CD4-positive, alpha-beta T cell treated with Interleukin-6 for 4 hours (primary cell): ENCODE measurements at places on chromosomes 7 and 10.

GRCh38 chr10:125023255-125023654, 81.3 kb downstream of the ZRANB1 start:
- DNase-seq: no peak

GRCh38 chr7:41582116-41582515, 120.8 kb downstream of the INHBA start:
- DNase-seq: no peak

GRCh38 chr7:78279032-78279431, 480.5 kb downstream of the PHTF2 start:
- no peak for DNase-seq

DNA sequence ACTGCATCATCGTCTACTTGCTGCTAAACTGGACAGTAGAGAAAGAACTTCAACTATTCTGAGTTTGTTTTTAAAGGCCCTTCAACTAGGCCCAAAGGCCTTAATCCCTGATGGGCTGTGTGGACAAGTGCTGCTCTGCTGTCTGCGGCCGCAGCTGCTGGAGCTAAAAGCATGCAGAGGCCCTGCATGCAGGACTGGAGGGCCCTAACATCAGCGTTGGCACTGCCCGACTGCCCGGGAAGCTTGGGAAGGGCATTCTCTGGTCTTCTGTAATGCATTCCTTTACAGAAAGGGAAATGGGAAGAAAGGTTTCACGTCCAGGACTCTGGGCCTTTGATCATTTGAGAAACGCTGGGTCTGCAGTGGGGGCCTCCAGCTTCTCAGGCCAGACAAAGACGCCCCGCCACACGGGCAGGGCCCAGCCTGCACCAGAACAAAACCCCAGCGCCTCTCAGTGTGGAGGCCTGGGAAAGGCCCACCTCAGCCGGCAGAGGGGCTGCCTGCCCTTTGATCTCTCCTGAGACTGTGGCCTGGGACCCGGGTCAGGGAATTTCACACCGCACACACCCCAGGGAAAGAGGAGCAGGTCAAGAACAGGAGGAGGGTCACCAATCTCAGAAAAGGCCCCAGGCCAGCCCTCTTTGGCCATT, 229.3 kb downstream of the DNAJB6 start:
- DNase-seq: no peak

GRCh38 chr10:130751106-130751840, 560.2 kb downstream of the TCERG1L start:
- DNase-seq: no peak

GRCh38 chr7:92732316-92733036, 103.9 kb downstream of the CDK6 start:
- no peak for DNase-seq

GRCh38 chr10:83037653-83038052, 1101.7 kb upstream of the GHITM start:
- DNase-seq: no peak

DNA sequence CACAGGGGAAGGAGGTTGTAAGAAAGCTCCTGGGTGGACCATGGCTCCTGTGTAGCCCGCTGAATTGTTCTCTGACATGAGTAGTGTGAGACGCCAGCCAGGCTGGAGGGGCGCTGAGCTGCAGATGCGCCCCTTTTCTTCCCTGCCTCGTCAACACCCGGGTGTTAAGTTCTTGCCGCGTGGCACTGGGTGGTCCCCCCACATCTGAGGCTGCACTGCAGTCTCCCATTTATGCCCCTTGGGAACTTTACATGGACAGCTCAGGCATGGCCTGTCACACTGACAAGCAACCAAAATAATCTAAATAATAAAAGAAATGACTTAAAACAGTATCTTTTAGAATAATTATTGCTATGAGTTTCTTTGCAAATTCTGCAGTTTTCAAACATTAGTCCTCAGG, 34.6 kb upstream of the HSPA12A start:
- no peak for DNase-seq

DNA sequence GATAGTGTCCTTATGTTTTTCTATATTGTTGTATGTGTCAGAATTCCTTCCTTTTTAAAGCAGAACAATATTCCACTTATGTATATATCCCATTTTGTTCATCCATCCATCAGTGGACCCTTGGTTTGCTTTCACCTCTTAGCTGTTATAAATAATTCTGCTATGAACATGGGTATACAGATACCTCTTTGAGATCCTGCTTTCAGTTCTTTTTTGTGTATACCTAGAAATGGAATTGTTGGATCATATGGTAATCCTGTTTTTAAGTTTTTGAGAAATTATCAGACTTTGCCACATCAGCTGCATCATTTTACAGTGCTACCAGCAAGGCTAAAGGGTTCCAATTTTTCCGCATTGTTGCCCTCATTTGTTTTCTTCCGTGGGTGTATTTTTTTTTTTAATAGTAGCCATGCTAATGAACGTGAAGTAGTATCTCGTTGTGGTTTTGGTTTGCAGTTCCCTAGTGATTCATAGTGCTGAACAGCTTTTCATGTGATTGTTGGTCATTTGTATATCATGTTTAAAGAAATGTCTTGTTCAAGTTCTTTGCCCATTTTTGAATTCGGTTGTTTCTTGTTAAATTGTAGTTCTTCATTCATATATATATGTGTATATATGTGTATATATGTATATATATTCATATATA, 87.8 kb downstream of the LCOR start:
- no peak for DNase-seq

DNA sequence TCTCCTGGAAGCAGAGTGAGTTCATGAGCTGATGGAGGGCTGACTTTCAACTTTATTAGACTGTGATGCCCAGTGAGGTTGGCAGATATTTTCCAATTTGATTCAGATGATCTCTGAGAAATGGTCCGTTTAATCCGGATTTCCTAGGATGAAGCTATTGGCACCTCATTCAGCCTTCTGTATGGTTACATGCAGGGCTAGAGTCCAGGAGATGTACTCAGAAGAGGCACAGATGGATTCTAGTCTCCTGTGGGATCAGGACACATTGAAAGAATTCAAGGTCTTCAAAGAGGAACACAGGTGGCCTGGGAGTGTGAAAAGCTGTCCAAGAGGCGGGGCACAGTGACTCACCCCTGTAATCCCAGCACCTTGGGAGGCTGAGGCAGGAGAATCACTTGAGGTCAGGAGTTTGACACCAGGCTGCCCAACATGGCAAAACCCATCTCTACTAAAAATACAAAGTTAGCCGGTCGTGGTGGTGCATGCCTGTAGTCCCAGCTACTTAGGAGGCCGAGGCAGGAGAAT, 23.0 kb upstream of the RHEB start:
- DNase-seq: no peak

DNA sequence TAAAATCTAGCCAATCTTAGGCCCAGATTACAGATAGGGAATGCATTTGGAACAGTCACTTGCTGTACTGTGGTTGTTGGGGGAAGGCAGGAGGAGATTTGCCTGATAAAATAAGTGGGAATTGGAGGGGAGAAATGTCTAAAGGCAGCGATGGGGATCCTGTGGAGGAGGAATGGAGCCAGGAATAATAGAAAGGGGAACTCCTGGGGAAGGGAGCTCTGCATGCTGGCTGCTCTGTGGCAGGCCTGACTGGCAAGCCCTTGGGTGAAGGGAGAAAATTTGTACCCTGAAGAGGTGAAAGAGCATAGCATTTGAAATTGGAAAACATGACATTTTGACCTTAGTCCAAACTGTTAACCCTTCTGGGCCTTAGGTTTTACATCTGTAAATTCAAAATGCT, 13.7 kb downstream of the MMP21 start:
- DNase-seq: no peak

GRCh38 chr10:18325889-18326531, 185.8 kb downstream of the CACNB2 start:
- no peak for DNase-seq

GRCh38 chr10:47051741-47052238, 140.6 kb downstream of the PTPN20 start:
- no peak for DNase-seq

- DNase-seq: no peak
Measured at GRCh38 chr7:88928276-88928675, 132.7 kb upstream of the TEX47 start.

GRCh38 chr10:132391676-132392020, 5.4 kb upstream of the PWWP2B start:
- no peak for DNase-seq

DNA sequence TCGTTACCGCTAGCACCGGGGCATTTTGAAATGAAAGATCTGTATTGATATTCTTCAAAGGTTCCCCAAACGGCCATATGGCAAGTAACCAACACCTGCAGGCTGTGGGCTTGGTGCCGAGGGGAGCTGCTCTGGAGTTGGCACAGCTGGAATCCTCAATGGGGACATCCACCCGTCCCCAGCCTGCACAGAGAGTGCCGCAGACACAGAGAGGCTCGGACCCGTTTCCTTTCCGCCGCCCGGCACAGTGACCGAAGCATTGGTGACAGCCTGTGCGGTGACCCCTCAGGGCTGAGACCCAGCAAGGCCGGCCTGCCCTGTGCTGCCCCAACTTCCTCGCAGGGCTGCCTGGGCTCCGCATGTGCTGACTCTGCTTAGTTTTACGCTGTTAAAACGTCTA, 4.5 kb downstream of the CFAP46 start:
- no peak for DNase-seq

GRCh38 chr10:45580371-45581215, 92.0 kb downstream of the ZFAND4 start:
- peak; percentile 13 for DNase-seq

DNA sequence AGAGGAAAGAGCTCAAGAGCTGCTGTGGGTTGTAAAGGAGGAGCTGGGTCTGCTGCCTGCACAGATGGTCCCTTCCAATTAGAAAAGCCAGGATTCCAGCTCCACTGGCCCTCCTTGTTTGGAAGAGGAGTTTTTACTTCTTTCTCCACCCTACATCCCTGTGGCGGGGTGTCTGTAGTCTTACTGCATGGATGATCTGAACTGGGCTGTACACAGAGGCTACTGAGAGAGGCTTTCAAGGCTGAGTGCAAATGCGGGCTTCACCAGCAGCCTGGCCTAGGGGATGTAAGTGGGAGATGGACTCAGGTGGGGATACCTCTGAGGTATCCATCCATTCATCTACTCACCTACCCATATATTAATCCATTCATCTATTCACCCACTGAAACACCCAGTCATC, 7.1 kb upstream of the CXCL12 start:
- no peak for DNase-seq

DNA sequence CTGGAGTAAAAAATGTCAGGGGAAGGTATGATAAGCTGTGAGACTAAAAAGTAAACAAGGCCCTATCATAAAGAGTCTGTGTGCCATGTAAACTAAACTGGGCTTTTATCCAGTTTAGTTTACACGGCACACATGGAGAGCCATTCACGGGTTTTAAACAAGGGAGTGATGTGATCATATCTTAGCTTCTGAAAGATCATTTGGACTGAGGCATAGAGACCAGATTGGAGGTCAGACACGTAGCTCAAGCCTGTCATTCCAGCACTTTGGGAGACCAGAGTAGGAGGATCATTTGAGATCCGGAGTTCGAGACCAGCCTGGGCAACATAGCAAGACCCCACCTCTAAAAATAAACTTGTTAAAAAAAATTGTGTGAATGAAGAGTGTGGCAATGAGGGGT, 50.1 kb downstream of the SKIDA1 start:
- no peak for DNase-seq

DNA sequence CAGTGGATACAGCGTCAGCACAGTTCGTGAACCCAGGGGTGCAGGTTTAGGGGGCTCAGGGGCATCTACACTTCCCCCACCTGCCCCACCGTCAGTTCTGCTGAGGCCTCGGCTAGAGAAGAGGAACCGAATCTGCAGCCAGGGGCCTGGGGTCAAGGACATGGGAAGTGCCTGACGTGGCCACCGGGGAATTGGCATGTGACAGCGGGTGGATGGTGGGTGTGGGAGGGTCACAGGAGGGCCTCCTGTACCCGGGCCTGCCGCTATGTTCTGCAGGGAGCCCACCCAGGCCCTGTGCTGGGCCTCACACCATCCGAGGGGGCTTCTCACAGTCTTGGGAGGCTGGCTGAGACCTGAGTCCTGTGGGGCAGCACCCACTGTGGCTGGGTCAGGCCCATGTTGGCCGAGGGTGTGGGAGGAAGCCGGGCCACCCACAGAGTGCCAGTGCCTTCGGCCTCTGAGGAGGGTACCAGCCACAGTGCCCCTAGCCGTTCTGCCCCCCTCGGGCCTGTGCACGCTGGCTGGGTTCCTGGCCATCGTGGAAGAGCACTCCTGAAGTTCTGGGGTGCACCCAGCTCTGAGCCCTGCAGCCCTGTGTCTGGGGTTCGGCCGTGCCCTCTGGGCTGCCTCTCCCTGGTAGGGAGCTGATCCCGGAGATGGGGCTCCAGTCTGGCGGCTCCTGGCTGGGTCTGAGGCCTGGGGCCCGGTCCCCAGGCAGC, 5.9 kb downstream of the TTYH3 start:
- DNase-seq: no peak

- DNase-seq: no peak
Measured at GRCh38 chr7:40234046-40234445, 99.2 kb downstream of the SUGCT start.

DNA sequence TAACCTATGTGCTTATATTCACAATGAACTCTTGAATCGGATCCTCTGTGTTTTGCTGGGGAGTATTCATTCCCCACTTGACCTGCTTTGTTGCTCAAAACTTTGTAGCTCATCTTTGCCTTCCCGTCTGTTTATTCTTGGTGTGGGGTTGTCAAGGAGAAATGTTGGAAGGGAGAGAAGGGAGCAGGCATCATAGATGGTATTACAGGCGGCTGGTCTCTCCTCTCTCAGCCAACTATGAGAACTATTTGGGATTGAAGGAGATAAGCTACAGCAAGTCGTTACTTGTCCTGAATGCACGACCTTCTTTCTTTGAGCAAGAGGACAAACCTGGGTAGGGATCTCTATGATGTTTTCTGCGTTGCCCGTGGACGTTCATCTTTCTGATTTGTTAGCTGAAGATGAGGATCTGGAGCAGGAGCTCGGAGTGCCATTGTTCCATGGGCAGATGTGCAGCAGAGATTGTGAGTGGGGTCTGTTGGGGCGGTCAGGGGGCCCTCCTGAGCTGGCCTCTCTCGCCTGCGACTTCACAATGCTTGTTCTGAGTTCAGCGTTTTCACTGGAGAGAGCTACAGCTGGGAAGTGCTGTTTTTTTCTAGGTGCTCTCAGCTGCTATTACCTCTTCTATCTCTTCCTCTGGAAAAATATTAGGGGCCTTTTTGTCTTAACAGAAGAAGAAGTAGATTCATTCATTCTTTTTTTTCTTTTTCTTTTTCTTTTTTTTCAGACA, 126.9 kb upstream of the KLF6 start:
- no peak for DNase-seq

- no peak for DNase-seq
Measured at GRCh38 chr10:52280051-52280450, 34.0 kb upstream of the DKK1 start.
